ENCODE measurements at places on chromosomes 7 and 10.

DNA sequence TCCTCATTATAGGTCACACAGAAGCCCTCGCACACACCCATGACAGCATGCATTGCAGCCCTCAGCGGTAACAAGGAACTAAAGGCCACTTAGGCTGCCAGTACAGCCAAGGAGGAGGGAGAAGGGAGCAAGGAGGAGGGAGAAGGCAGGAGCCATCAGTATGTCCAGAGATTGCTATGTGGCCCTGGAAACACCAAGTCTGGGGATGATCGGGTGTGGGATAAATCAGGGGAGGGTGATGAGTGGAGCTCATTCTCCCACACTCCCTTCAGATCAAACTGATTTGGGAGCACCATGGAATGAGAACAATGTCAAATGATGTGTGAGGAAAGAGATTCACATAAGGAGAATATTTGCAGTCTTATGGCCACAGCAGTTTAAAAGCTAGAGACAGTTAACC is 350.9 kb downstream of the TNS3 start:
- H3K4me1 ChIP-seq: no peaks in the 10 kb centered on the region
- H3K36me3 ChIP-seq: no peaks in the 10 kb centered on the region
- no peak for DNase-seq
- no peak overlapping the region for H3K27ac ChIP-seq
- no peak overlapping the region for H3K4me3 ChIP-seq
- no peaks in the 10 kb centered on the region for H3K27me3 ChIP-seq

- H3K4me3 ChIP-seq: no peak overlapping the region
- no peak overlapping the region for H3K27ac ChIP-seq
- no peak for DNase-seq
- no peaks in the 10 kb centered on the region for H3K36me3 ChIP-seq
- H3K4me1 ChIP-seq: peaks cover 5% of the 10 kb centered on the region
These were observed 99.5 kb downstream of the FANK1 start for GRCh38 chr10:125995726-125996304.

- no peak for DNase-seq
- no peaks in the 10 kb centered on the region for H3K27me3 ChIP-seq
- no peaks in the 10 kb centered on the region for H3K4me1 ChIP-seq
These were observed 9.3 kb downstream of the ZNF316 start for GRCh38 chr7:6646465-6646864.

- no peaks in the 10 kb centered on the region for H3K27me3 ChIP-seq
- no peak overlapping the region for H3K4me3 ChIP-seq
- H3K4me1 ChIP-seq: no peaks in the 10 kb centered on the region
- no peak overlapping the region for H3K27ac ChIP-seq
These were observed 839.2 kb upstream of the CELF2 start for GRCh38 chr10:10178476-10178875.

DNA sequence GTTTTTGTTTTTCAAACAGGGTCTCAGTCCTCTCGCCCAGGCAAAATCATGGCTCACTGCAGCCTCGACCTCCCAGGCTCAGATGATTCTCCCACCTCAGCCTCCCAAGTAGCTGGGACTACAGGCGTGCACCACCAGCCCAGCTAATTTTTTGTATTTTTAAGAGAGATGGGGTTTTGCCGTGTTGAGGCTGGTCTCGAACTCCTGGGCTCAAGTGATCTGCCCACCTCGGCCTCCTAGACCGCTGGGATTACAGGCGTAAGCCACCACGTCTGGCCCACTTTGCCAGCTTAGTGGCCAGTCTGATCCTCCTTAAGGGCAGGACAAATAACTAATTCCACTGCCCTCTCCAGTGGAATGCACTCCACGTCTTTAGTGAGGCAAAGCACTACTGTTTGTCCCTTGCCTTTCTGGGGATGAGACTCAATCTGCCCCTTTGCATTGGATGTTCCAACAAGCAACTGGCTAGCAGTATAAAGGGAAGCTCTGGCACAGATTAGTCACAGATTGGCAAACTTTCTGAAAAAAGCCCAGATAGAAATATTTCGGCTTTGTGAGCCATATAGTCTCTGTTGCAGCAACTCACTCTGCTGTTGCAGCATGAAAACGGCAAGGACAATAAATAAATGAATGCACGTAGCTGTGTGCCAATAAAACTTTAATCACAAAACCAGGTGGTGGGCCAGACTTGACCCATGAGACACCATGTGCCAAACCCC is 143.8 kb upstream of the RHEB start:
- H3K4me1 ChIP-seq: no peaks in the 10 kb centered on the region
- H3K27me3 ChIP-seq: no peaks in the 10 kb centered on the region
- H3K36me3 ChIP-seq: no peaks in the 10 kb centered on the region
- no peak overlapping the region for H3K4me3 ChIP-seq

DNA sequence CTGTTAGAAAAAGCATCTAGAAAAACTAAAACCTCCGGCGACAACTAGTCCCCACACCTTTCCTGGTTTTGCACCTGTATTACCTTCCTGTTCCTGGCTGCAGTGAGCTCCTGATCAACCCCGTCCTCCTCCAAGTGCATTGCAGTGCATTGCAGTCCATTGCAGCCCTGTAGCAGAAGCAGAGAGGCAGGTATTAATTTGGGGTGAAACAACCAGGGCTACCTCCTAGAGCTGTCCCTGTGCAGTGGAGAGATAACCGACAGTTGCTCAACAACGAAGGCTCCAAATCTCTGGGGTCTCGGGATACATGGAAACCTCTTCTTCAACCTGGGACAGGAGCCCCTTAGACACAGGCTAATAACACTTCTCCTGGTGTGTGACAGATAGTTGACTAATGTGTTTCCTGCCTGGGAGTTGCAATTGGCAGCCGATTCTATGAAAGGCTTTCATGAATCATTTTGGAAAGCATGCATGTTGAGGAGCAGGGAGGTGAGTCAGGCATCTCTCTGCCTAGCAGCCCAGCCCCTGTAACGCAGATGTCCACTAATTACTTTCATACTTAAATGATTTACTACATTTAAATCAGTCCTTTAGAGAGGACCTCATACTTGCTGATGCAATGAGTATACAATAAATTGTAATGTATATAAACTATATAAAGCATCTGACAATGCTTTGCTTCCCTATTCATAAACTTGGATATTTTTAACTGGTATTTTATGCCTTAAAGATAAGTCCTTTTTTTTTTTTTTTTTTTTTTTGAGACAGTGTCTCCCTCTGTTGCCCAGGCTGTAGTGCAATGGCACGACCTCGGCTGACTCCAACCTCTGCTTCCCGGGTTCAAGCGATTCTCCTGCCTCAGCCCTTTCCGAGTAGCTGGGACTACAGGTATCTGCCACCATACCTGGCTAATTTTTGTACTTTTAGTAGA is 59.0 kb downstream of the PRR15 start:
- peaks cover 11% of the 10 kb centered on the region for H3K27me3 ChIP-seq
- no peaks in the 10 kb centered on the region for H3K4me1 ChIP-seq
- H3K27ac ChIP-seq: no peak overlapping the region
- H3K36me3 ChIP-seq: no peaks in the 10 kb centered on the region
- no peak overlapping the region for H3K4me3 ChIP-seq

All from activated CD4-positive, alpha-beta memory T cell treated with anti-CD3 and anti-CD28 coated beads, Interleukin-2, amount 10 ng/mL, durations not matched to agents 7 days and 5 days (primary cell).